ENCODE measurements at places on chromosomes 4 and X.

- DNase-seq, result no peak
These were observed 8.2 kb upstream of the RUFY3 start for GRCh38 chr4:70713453-70714078.

DNA sequence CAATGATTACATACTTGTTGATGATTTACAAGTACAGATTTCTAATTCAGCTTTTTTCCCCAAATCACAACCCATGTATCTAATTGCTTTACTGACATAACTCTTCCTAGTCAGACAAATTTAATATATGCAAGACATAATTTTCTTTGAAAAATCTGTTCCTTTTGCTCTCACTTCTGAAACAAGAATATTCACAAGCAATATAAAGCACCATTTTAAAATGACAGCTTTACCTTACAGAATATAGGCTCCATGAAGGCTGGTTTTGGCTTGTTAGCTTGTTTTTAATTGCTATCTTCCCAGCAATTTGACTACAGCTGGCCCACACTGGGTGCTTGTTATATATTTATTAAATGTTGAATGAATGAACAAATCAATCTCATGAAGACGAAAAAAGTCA lies 24.5 kb downstream of the GPM6A start:
- no peak for DNase-seq

DNA sequence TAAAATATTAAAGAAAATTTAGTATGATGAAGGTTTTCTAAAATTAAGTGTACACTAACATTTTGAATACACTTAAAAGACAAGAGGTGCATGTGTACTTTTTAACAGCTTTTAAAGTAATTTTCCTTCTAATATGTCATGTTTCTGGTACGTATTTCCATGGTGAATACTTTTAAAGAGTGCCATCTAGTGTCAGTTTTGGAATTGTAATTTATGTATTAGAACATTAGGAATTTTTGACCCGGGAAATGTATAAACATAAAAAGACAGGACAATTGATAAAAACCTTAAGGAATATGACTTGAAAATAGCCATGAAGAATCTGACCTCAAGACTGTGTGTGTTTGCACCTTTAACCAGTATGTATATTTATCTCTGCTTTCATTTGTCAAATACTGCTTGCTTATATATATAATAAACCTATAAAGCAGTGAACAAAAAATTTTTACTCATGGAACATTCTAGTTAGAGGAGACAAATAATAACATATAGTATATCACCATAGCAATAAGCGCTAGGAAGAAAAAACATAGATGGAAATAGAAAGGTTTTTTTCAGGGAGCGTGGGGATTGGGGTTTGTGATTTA lies 7.2 kb downstream of the GSTCD start:
- DNase-seq, result peak; percentile 52

GRCh38 chr4:151694961-151695720 lies 65.7 kb downstream of the GATB start:
- no peak for DNase-seq

- no peak for DNase-seq
These were observed 508.5 kb downstream of the CENPC start for GRCh38 chr4:67036791-67037190.

DNA sequence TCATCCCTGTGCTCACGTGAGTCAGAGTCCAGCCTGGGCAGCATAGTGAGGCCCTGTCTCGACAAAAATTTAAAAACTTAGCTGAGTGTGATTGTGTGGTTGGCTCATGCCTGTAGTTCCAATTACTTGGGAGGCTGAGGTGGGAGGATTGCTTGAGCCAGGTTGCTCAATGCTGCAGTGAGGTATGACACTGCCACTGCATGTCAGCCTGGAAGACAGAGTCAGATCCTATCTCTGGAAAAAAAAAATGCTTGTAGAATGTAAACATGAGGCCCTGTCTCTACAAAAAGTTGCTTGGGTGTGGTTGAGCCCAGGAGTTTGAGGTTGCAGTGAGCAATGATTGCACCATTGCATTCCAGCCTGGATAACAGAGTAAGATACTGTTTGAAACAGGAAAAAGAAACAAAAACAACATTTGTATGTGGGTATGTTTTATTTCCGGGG lies 11.3 kb upstream of the YTHDC1 start:
- peak; percentile 43 for DNase-seq

GRCh38 chr4:154349829-154350228 lies 141.8 kb downstream of the DCHS2 start:
- peak; percentile 2 for DNase-seq

DNA sequence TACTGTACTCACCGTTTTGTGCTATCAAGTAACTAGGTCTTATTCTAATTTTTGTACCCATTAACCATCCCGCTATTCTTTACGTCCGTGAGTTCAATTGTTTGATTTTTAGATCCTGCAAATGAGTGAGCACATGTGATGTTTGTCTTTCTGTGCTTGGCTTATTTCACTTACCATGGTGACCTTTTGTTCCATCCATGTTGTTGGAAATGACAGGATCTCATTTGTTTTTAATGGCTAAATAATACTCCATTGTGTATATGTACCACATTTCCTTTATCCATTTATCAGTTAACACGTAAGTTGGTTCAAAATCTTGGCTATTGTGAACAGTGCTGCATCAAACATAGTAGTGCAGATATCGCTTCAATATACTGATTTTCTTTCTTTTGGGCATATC lies 48.3 kb downstream of the USP9X start:
- no peak for DNase-seq

DNA sequence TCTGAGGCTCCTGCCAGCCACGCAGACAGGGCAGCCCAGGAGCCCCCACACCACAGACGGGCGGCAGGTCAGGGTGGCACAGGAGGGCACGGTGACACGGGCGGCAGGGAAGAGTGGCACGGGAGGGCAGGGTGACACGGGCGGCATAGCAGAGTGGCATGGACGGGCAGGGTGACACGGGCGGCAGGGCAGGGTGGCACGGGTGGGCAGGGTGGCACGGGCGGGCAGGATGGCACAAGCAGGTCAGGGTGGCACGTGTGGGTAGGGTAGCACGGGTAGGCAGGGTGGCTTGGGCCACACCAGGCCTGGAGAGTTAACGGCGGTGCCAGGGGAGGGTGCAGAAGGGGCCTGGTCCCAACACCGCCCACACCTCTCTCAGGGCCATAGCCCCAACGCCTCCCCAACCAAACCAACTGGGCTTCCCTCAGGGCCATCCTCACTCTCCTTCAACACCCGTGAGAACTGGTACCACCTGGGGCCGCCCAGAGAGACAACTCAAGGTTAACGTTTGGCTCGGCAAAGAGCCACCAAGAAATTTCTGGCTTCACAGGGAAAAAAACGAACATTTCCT lies 3.4 kb downstream of the CTBP1 start:
- DNase-seq, result no peak

- no peak for DNase-seq
These were observed 61.1 kb upstream of the BLTP1 start for GRCh38 chr4:122090989-122091388.

DNA sequence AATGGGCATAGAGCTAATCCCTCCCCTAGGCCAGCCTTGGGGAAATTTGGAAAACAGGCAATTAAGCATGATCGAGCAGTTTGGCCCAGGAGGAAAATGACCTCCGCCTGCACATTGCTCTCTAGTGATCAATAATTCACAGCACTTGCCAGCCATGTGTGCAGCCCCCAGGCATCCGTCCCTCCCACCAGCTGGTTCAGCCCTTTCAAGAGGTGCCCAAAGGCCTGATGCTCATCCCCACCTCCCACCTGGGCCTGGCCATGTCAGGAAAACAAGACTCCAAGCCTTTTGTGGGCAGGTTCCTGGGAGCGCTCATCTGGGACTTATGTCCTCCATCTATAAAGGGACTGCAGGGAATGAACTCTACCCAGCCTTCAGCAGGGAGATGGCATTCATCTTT lies 17.5 kb upstream of the PPP2R2C start:
- no peak for DNase-seq

- peak; percentile 85 for DNase-seq
These were observed 572 bp downstream of the USP53 start for GRCh38 chr4:119212964-119213606.

DNA sequence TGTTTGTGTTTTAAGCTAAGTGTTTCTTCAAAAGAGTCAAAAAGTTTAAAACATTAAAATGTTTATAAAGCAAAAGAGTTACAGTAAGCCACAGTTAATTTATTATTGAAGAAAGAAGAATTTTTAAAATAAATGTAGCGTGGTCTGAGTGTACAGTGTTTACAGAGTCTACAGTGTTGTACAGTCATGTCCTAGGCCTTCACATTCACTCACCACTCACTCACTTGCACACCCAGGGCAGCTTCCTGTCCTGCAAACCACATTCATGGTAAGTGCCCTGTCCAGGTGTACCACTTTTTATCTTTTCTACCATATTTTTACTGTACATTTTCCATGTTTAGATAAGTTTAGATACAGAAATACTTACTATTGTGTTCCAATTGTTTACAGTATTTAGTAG lies 239.7 kb upstream of the AGA start:
- DNase-seq, result no peak

GRCh38 chr4:139736274-139736660 lies 70.6 kb downstream of the MGST2 start:
- DNase-seq, result no peak

DNA sequence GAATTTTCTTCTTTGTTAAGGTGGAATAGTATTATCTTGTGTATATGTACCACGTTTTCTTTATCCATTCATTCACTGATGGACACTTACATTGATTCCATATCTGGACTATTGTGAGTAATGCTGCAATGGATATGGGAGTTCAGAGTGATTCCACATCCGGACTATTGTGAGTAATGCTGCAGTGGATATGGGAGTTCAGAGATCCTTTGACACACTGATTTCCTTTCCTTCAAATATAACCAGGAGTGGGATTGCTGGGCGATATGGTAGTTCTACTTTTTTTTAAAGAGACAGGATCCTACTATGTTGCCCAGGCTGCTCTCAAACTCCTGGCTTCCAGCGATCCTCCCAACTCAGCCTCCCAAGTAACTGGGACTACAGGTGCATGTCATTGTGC lies 12.1 kb downstream of the TMEM156 start:
- no peak for DNase-seq

DNA sequence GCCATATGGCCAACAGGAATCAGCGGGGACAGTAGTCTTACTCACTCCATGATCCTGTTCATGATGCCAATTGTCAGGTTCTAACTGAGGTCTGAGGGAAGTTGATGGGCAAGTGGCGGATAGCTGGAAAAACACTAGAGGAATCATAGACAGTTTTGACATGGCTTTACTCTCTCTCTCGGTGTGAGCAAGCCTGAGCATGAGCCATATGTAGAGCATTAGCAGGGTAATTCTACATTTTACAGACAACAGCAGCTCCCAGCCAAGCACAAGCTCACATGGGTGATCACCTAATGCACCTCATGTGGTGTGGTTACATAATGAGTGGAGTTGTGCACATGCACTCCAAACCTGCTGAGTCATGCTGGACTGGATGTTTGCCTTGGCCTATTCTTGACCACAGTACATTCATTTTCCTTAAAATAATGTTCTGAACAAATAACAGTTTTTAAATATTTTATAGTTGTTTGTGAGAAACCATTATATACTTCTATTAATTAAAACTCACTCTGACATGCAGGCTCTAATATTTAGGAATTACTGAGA lies 429.2 kb downstream of the GPAT3 start:
- DNase-seq, result no peak

- no peak for DNase-seq
These were observed 685 bp downstream of the RAB9B start for GRCh38 chrX:103831342-103831802.

- peak; percentile 24 for DNase-seq
These were observed 17.4 kb downstream of the IRAK1 start for GRCh38 chrX:154002215-154002719.

DNA sequence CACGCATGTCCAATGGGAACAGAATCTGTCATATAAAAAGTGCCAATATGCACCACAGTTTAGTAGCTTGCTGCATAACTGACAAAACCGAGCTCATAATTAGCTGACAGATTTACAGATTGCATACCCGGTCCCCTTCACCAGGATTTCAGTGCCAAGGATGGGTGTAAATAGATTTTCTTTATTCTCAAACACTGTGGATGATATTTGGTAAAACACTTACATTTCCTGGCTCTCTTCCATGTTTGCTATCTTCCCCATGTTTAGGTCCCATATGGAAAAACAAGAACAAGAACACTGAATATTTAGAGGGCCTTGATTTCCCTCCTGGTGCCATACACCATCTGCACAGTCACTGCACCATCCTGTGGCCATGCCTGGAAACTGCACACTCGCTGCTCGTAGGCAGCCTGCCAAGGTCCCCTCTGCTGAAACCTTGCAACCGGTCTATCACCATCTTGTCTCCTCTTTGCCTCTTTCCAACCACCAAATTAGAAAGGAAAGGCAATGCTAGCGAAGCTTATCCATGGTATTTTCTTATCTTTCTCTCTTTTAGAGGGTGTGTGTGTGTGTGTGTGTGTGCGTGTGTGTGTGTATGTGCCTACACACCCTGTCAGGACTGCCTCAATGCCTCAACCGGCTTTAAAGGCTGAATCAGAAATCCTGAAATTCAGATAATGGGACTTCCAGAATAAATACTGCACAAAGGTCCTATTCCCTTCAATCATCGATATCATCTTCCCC lies 124.2 kb upstream of the MBNL3 start:
- no peak for DNase-seq

DNA sequence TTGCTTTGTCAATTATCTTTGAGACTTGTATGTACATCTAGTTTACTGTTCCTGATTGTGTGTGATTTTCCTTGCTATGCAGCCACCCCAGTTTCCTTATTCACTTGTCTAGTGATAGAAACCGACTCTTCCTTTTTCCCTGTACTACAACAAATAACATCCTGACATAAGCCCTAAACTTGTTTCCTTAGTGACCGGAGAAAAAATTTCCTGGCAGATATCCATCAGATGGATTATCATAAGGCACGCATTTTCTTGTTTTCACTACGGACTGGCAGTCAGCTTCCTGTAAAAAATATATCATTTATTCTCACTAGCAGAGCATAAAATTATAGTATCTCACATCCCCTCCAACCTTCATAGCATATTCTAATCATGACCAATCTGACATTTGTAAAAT lies 410.7 kb downstream of the CENPC start:
- DNase-seq, result no peak

GRCh38 chr4:116520886-116521285 lies 564.5 kb downstream of the TRAM1L1 start:
- no peak for DNase-seq

DNA sequence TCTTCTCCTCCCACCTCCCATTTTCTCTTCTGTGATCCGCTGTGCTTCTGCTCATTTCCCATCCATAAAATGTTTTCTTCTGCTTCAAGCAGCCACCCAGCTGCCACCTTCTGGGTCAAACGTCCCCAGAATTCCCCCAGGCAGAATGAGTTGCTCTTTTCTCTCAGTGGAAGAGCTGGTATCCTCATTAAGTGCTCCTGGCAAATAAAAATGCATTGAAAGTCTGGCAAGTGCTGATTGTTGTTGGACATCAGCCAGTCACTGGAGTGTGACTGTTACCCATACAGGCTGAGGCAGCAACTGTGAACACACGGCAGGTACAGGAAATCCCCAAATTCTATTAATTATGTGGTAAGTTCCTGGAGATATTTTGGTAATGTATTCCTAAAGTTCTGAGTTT lies 52.6 kb downstream of the LIMCH1 start:
- DNase-seq, result peak; percentile 40

GRCh38 chr4:22019676-22020075 lies 71.1 kb upstream of the KCNIP4 start:
- no peak for DNase-seq

All from kidney glomerular epithelial cell (primary cell).